HepG2 (cell line): ENCODE measurements at places on chromosomes 2 and 18. TPM values are rescaled to one million over a fixed set of nuclear protein-coding genes. Genes with fewer than 3 reads are reported as not detected.

The SPATA3 gene
- not detected in 2 replicates for polyA plus RNA-seq

The RAD51AP2 gene
- polyA plus RNA-seq = 0.05 and 0.12 TPM in 2 replicates

The CYP27A1 gene
- polyA plus RNA-seq = 266 and 314 TPM in 2 replicates

The SLC16A14 gene
- 0.04 and 0.05 TPM in 2 replicates for polyA plus RNA-seq

The CAPN14 gene
- not detected in 2 replicates for polyA plus RNA-seq

The PAIP2B gene
- polyA plus RNA-seq = 0.16 and 0.18 TPM in 2 replicates

The EGR4 gene
- polyA plus RNA-seq = not detected in 2 replicates

The RNF152 gene
- 0.04 and 0.08 TPM in 2 replicates for polyA plus RNA-seq

The AOX1 gene
- 9.2 and 18.9 TPM in 2 replicates for polyA plus RNA-seq

The GREB1 gene
- 26.8 and 31.3 TPM in 2 replicates for polyA plus RNA-seq

The CYP26B1 gene
- polyA plus RNA-seq = 0.04 and 0.05 TPM in 2 replicates

The MEIS1 gene
- polyA plus RNA-seq = 2.6 and 3.8 TPM in 2 replicates

The UBXN2A gene
- polyA plus RNA-seq = 6.8 and 8.3 TPM in 2 replicates

The FAM168B gene
- 113 and 127 TPM in 2 replicates for polyA plus RNA-seq

The SEPTIN10 gene
- polyA plus RNA-seq = 40.3 and 45.8 TPM in 2 replicates

The SCYGR4 gene
- polyA plus RNA-seq = not detected in 2 replicates

The LIMS4 gene
- polyA plus RNA-seq = 0.86 and 2.3 TPM in 2 replicates

The STAT4 gene
- polyA plus RNA-seq = 0.37 and 0.40 TPM in 2 replicates

The SCN1A gene
- polyA plus RNA-seq = 14.9 and 19.9 TPM in 2 replicates

The DSG1 gene
- 0.04 and 0.13 TPM in 2 replicates for polyA plus RNA-seq

The UBXN4 gene
- 85.3 and 104 TPM in 2 replicates for polyA plus RNA-seq
